ENCODE measurements at places on chromosomes 3 and 15.

DNA sequence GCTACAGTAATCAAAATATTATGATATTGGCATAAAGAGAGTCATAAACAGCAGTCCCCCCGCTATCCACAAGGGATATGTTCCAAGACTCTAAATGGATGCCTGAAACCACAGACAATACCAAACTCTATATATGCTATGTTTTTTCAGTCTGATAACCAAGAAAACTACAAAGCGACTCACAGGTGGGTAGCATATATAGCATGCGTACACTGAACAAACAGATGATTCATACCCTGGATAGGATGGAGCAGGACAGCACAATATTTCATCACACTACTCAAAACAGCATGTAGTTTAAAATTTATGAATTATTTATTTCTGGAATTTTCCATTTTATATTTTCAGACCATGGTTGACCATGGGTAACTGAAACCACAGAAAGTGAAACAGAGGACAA lies 87.0 kb upstream of the PPP2R3A start:
- H3K27me3 ChIP-seq: no peaks in the 10 kb centered on the region
- H3K36me3 ChIP-seq: no peaks in the 10 kb centered on the region
- no peak overlapping the region for H3K27ac ChIP-seq
- H3K4me3 ChIP-seq: no peak overlapping the region

- peak; percentile 4 for DNase-seq
- no peaks in the 10 kb centered on the region for H3K4me1 ChIP-seq
- no peak overlapping the region for H3K27ac ChIP-seq
- no peaks in the 10 kb centered on the region for H3K27me3 ChIP-seq
- H3K4me3 ChIP-seq: no peak overlapping the region
- no peaks in the 10 kb centered on the region for H3K36me3 ChIP-seq
These were observed 19.3 kb upstream of the PRR23E start for GRCh38 chr3:127173516-127174166.

GRCh38 chr3:161430307-161430706 lies 59.0 kb upstream of the SPTSSB start:
- no peak for DNase-seq
- no peaks in the 10 kb centered on the region for H3K27me3 ChIP-seq

- H3K4me3 ChIP-seq: no peak overlapping the region
- no peaks in the 10 kb centered on the region for H3K27me3 ChIP-seq
- H3K36me3 ChIP-seq: no peaks in the 10 kb centered on the region
- H3K4me1 ChIP-seq: no peaks in the 10 kb centered on the region
- no peak overlapping the region for H3K27ac ChIP-seq
- DNase-seq: no peak
These were observed 1115.0 kb downstream of the IGSF11 start for GRCh38 chr3:117919621-117920020.

- H3K27me3 ChIP-seq: no peaks in the 10 kb centered on the region
- no peaks in the 10 kb centered on the region for H3K4me1 ChIP-seq
- no peak overlapping the region for H3K4me3 ChIP-seq
These were observed 119.2 kb upstream of the ZBED2 start for GRCh38 chr3:111714305-111714704.

GRCh38 chr15:87481126-87481525 lies 775.4 kb downstream of the NTRK3 start:
- no peak overlapping the region for H3K4me3 ChIP-seq
- no peaks in the 10 kb centered on the region for H3K27me3 ChIP-seq
- H3K36me3 ChIP-seq: no peaks in the 10 kb centered on the region
- no peak overlapping the region for H3K27ac ChIP-seq
- no peak for DNase-seq

DNA sequence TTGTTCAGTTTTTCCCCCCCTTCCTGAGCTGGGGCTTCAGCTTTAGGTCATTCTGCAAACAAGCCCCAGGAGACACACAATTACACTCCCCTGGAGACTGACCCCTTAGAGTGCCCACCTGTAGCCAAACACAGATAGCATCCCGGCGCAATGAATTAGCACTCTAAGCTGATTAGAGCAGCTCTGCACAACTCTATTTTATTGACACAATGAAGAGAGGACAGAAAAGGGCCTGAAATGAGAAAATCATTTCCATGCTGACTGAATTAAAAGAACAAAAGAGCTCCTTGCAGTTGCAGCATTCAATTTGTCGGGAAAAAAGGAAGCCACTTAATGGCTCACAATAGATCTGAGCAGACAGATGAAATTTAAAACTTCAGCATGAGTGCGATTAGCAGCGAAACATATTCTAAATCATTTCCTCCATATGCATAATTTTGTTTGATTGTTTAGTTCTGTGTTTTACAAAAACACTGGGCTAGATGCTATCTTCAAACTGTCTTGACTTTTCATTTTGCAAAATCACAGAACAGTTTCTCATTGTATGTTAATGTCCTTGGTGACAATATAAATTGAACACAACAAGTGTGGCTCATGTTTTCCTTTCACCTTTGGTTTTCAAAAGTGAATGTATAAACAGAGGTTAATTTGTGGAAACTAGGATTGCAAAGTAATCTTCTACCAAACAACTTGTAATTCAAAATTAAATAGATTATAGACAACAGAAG lies 308.6 kb downstream of the MECOM start:
- no peak overlapping the region for H3K4me3 ChIP-seq
- no peak for DNase-seq
- no peaks in the 10 kb centered on the region for H3K36me3 ChIP-seq
- no peaks in the 10 kb centered on the region for H3K4me1 ChIP-seq
- no peak overlapping the region for H3K27ac ChIP-seq
- no peaks in the 10 kb centered on the region for H3K27me3 ChIP-seq

DNA sequence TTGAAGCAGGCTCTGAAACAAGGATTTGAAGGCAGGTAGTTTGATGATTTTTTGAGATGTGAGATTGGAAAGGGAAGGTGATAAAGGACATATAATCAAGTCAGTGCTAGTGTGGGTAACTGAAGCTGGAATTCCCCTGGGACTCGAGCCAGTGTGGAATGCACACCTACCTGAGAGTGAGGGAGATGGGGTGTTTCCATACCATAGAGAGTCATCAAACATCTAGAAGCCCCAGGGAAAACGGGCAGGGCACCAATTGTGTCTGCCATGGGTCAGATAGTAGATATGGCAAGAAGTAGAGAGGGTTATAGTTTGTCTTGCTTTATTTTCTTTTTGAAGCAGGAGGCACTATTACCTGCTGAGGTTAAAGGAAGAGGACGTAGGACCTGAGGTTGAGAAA lies 120.0 kb downstream of the SSR3 start:
- no peak overlapping the region for H3K27ac ChIP-seq
- no peaks in the 10 kb centered on the region for H3K27me3 ChIP-seq
- no peaks in the 10 kb centered on the region for H3K4me1 ChIP-seq
- DNase-seq: no peak
- H3K36me3 ChIP-seq: no peaks in the 10 kb centered on the region

DNA sequence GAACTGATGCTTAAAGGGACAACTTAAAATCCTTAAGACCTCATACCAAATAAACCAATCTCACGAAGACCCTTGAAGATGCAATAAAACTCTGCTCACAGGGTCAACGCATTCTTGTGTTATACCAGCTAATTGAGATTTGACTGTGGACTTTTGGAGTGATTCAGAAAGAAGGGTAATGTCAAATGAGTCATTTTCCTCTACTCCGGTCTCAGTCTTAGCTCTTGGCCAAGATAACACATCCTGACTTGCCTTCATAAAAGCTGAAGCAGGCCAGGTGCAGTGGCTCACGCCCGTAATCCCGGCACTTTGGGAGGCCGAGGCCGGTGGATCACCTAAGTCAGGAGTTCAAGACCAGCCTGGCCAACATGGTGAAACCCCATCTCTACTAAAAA lies 3.8 kb downstream of the PKM start:
- peak overlapping the region; percentile 13 for H3K27ac ChIP-seq
- H3K27me3 ChIP-seq: no peaks in the 10 kb centered on the region
- no peaks in the 10 kb centered on the region for H3K36me3 ChIP-seq

GRCh38 chr3:108509871-108510270 lies 525 bp downstream of the MYH15 start:
- no peaks in the 10 kb centered on the region for H3K36me3 ChIP-seq
- H3K4me1 ChIP-seq: no peaks in the 10 kb centered on the region
- H3K4me3 ChIP-seq: no peak overlapping the region
- no peaks in the 10 kb centered on the region for H3K27me3 ChIP-seq
- no peak overlapping the region for H3K27ac ChIP-seq

- H3K27ac ChIP-seq: no peak overlapping the region
- no peaks in the 10 kb centered on the region for H3K27me3 ChIP-seq
- no peaks in the 10 kb centered on the region for H3K4me1 ChIP-seq
- peak; percentile 72 for DNase-seq
- H3K36me3 ChIP-seq: no peaks in the 10 kb centered on the region
These were observed 63.9 kb upstream of the FAM98B start for GRCh38 chr15:38389924-38390542.

- H3K36me3 ChIP-seq: no peaks in the 10 kb centered on the region
- no peaks in the 10 kb centered on the region for H3K27me3 ChIP-seq
- H3K4me3 ChIP-seq: no peak overlapping the region
These were observed 1119.6 kb downstream of the ZPLD1 start for GRCh38 chr3:103554451-103554850.

DNA sequence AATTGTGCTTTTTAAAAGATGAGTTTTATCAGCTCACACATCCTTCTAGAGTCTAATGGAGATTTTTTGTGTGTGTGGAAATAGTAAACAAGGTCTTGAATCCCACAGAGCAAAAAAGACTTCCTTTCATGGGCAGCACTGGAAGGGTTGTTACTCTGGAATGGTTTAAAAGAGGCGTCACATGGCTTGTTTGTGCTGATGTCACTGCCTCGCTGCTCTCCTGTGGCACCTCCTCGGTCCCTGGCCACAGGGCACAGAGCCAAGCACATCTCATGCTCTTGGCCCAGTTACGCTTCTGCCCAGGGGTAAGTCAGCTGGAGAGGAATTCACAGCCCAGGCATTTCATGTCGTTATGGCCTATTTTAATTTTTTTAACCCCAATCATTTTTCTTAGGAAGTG lies 53.2 kb downstream of the PGPEP1L start:
- H3K4me1 ChIP-seq: peaks cover 10% of the 10 kb centered on the region
- no peak for DNase-seq
- H3K27me3 ChIP-seq: no peaks in the 10 kb centered on the region
- H3K36me3 ChIP-seq: no peaks in the 10 kb centered on the region

DNA sequence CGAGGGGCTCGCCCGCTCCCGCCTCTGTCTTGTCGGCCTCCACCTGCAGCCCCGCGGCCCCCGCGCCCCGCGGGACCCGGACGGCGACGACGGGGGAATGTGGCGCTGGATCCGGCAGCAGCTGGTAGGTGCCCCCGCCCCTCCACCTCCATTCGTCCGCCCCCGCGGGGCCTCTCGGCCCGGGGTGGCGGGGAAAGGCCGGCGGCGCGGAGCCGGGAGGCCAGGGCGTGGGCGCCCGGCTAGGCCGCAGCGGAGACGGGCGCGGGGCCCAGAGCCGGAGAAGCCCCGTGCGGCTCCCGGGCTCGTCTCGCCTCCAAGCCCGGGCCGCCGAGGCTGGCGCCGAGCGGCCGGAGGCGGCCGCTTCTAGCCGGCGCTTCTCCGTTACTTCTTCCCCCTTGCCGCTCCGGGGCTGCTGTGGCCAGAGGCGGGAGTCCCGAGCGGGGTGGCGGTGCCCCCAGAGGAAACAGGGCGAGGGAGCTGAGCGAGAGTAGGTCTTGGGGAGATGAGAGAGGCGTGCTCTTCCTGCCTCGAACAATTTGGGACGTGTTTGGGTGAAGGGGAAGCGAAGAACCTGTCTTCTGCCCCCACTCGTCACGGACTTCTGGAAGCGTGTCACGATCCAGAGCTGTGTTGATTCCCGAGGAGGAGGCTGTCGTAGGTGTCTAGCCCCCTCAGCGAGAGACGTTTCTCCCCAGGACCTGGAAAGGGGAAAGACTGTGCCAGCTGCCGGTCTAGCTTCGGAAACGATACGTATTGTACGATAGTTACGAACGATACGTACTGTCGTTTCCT lies 555 bp downstream of the ATP11B start:
- peak; percentile 67 for DNase-seq
- H3K27ac ChIP-seq: peak overlapping the region; percentile 92
- H3K27me3 ChIP-seq: no peaks in the 10 kb centered on the region
- no peaks in the 10 kb centered on the region for H3K36me3 ChIP-seq
- peak overlapping the region; percentile 88 for H3K4me3 ChIP-seq

GRCh38 chr3:39222939-39223338 lies 30.5 kb upstream of the XIRP1 start:
- no peak overlapping the region for H3K27ac ChIP-seq
- no peaks in the 10 kb centered on the region for H3K27me3 ChIP-seq
- no peaks in the 10 kb centered on the region for H3K36me3 ChIP-seq
- no peaks in the 10 kb centered on the region for H3K4me1 ChIP-seq
- no peak overlapping the region for H3K4me3 ChIP-seq
- DNase-seq: no peak

- H3K27me3 ChIP-seq: no peaks in the 10 kb centered on the region
- no peak overlapping the region for H3K27ac ChIP-seq
- no peak for DNase-seq
- H3K36me3 ChIP-seq: no peaks in the 10 kb centered on the region
- no peaks in the 10 kb centered on the region for H3K4me1 ChIP-seq
These were observed 128.7 kb downstream of the APBA2 start for GRCh38 chr15:29014493-29014892.

- no peak overlapping the region for H3K27ac ChIP-seq
- DNase-seq: no peak
- no peaks in the 10 kb centered on the region for H3K36me3 ChIP-seq
- no peaks in the 10 kb centered on the region for H3K4me1 ChIP-seq
- H3K27me3 ChIP-seq: no peaks in the 10 kb centered on the region
These were observed 502.2 kb downstream of the PYDC2 start for GRCh38 chr3:191963182-191963581.

- no peaks in the 10 kb centered on the region for H3K27me3 ChIP-seq
- peaks cover 28% of the 10 kb centered on the region for H3K4me1 ChIP-seq
- H3K36me3 ChIP-seq: no peaks in the 10 kb centered on the region
- H3K27ac ChIP-seq: no peak overlapping the region
These were observed 74.9 kb downstream of the DAPK2 start for GRCh38 chr15:63971427-63971805.

DNA sequence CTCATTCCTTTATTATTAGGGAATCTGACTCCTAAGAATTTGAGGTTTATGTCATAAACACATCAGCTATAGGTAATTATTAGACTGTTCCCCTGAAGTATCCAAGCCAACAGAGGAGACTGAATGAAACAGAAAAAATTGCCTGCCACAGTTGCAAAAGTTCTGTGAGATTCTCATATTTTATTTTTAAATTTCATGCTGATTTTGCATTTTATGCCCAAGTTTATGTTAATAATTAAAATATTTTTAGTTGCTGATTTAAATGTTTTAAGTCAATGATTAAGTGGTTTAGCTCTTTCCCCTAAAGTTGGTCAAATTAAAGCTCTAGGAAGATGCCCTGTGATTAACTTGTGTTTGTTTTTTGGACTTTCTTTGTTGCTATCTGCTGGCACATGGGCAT lies 10.2 kb downstream of the SENP8 start:
- no peaks in the 10 kb centered on the region for H3K27me3 ChIP-seq
- H3K4me3 ChIP-seq: no peak overlapping the region

Measured in liver (tissue), 10 donors.